CD4-positive, alpha-beta T cell treated with Interleukin-12 subunit alpha and Interleukin-12 subunit beta, for 1 hour (primary cell): ENCODE measurements at places on chromosomes 4 and X.

DNA sequence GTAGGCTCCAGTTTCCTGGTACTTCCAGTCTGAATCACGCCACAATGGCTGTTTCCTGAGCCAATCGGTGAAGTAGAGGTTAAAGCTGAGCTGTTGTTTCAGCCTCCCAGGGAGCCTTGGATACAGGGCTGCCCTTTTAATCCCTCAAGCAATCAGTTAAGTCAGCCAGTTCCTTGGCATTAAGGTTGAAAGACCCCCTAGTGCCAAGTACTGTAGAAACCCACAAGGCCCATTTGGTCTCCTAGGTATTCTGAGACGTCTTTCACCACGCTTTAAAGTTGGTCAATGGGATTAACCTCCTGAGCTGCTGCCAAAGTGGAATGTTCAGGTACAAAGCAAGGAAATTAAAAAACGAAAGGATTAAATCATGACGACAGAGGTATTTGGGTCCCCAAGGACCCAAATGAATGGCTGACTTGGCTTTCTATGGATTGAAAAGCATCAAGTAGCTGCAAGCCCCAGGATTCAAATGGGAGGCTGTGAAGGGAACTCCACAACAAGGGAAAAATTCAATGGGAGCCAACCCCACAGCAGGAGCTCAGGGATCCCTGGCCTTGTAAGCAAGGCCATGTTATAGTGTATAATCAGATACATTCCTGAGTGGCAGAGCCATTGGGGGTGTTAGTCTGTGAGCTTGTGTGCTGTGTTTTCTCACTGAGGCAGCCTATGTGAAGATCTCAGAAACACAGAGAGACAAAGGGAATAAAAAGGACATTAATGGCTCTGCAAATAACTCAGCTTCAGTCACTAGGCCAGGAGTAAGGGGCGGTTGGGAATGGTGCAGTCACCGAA, 86.0 kb downstream of the ATG4A start:
- DNase-seq = no peak

DNA sequence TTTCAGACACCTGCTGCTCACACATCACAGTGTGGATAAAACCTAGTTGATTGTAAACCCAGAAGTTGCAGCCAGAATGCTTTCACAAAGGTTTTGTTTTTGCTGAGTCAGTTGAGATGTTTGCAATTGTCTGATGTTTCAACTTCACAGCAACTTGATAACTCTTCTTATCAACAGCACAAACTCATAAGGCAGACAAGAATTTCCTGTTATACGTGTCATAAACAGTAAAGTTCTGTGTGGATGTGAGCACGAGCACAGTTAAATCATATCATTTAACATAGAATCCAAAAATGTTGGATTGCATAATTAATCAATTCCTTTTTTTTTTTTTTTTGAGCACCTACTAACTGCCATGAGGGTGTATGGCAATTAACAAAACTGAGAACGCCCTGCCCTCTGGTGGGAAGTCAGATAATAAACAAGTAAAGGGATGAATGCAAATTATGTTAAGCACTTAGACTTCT, 512.2 kb downstream of the PDHA2 start:
- DNase-seq = no peak

GRCh38 chr4:143531380-143531779, 17.9 kb downstream of the SMARCA5 start:
- no peak for DNase-seq

- no peak for DNase-seq
These were observed 31.6 kb upstream of the SOD3 start for GRCh38 chr4:24763631-24764297.

- no peak for DNase-seq
These were observed at the start of gene ARHGAP6 for GRCh38 chrX:11665168-11666111. ARHGAP6 (minus strand) TSS chrX:11665920; CDS start chrX:11664828, 1,092 bp downstream.

- DNase-seq = no peak
These were observed 10.3 kb upstream of the LSM6 start for GRCh38 chr4:146165221-146165620.

- DNase-seq = no peak
These were observed 197.8 kb downstream of the HS3ST1 start for GRCh38 chr4:11230866-11231265.

GRCh38 chr4:1759818-1760223, 33.3 kb upstream of the FGFR3 start:
- no peak for DNase-seq
